ENCODE measurements at places on chromosomes 13 and 19. TPM values are rescaled to one million over a fixed set of nuclear protein-coding genes. Genes with fewer than 3 reads are reported as not detected.
A peak's percentile ranks its signal among the peaks of the same experiment; 100 is the strongest.

Gene STXBP2
- polyA plus RNA-seq, result 77.7 TPM

Gene MBD3L3
- not detected for polyA plus RNA-seq

GRCh38 chr13:79490824-79491223, 9.9 kb downstream of the NDFIP2 start:
- DNase-seq, result no peak

GRCh38 chr19:5803752-5804515, 933 bp upstream of the NRTN start:
- peak; percentile 81 for DNase-seq

- peak; percentile 67 for DNase-seq
Measured at GRCh38 chr19:56253737-56254136, 18.8 kb upstream of the EDDM13 start.

DNA sequence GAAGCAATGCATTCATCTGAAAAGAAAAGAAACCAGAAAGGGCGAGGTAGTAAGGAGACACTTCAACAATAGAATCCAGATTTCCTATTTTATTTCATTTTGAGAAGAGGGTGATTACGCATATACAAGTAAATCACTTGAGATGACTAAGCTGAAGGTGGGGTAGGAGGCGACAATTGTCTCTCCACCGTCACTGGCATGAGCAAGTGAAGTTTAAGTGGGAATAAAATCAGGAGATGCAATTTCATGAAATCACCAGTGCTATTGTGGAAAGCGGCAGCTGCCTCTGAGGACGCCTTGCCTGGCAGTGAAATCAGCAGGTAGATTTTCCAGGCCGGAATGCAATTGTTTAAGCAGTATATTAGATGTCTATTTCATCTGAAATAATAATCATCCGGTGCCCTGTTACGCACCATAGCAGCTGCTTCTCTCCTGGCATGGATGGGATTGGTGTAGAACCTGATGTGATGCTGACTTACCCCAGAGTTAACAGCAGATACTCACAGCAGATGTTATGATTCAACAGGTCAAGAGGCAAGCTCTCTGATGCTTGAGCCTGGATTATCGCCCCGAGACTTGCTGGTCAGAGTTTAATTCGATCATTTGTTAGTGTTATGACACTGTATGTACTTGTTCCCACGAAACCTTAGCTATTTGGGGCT, 64.3 kb downstream of the RASL11A start:
- no peak for DNase-seq

- no peak for DNase-seq
Measured at GRCh38 chr19:21608571-21608970, 103.2 kb downstream of the ZNF429 start.
